Stimulated activated CD8-positive, alpha-beta memory T cell treated with anti-CD3 and anti-CD28 coated beads, Interleukin-2, amount 100 ng/mL, for 48 hours (primary cell): ENCODE measurements at places on chromosomes 4 and X.

DNA sequence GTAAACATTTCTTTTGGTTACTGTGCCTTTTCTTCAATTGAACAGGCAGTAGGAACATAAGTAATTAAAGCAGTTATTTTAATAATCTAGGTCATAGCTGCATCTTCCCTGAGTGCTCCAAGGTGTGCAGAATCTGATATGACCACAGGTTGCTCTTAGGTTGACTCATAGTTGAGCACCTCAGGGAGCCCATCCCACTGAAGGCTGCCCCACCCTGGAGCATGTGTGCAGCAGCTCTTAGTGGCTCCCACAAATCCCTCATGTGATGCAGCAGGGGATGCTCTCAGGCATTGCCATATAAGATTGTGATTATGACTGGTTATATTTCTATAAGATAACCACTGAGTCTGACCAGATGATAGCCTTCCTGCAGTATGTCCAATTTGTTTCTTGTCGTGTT, 72.3 kb downstream of the ZNF518B start:
- DNase-seq: no peak

- DNase-seq: no peak
Observed at GRCh38 chr4:76002176-76002575, 5.1 kb downstream of the CXCL9 start.

DNA sequence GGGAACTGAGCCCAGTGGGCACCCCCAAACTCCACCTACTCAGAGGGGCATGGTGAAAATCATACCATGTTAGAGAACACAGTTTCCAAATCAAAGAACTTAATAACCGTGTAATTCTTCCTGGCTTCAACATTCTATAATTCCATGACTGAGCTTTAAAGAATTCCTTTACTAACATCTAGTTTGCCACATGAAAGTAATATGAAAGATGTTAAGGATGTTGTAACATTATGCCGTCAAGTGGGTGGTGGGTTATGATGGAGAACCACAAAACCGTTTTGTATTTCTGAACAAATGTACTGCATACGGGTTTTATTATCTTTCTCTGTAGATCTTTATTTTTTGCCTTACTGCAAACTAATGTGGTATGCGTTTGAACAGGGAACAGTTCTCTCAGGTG, 549.0 kb upstream of the MAGEB2 start:
- DNase-seq: no peak

GRCh38 chrX:111521169-111521568, 9.7 kb downstream of the SERTM2 start:
- no peak for DNase-seq

DNA sequence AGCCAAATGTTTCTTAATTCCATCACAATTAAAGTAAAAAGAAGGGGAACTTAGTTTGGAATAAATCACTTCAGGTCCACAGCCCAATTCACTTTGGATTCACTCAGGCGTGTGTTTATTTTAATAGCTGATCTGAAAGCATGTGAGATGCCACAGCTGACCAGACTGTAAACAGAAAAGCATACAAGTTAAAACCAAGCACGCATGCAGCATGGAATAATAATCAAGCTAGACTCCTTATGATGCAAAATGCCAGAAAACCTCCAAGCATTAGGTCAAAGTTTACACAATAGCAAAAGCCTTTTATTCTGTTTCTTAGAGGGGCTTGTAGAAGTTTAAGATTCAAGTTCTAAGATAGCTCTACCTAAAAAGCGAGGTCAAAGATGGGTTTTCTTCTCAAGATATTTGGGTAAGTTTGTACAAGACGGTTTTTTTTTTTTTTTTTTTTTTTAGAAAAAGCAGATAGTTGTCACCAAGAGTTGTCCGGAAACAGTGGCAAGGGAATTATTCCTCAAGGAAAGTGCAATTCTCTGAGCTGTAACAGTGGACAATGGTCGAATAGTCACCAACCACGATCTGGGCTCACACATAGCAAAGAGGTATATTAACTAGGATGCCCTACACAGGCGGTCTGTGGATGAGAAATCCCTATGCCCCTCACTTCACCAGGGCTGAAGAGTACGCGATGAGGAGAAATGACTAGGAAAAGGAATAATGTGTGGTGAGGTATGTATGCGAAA, 763 bp upstream of the PRRG1 start:
- DNase-seq: no peak

DNA sequence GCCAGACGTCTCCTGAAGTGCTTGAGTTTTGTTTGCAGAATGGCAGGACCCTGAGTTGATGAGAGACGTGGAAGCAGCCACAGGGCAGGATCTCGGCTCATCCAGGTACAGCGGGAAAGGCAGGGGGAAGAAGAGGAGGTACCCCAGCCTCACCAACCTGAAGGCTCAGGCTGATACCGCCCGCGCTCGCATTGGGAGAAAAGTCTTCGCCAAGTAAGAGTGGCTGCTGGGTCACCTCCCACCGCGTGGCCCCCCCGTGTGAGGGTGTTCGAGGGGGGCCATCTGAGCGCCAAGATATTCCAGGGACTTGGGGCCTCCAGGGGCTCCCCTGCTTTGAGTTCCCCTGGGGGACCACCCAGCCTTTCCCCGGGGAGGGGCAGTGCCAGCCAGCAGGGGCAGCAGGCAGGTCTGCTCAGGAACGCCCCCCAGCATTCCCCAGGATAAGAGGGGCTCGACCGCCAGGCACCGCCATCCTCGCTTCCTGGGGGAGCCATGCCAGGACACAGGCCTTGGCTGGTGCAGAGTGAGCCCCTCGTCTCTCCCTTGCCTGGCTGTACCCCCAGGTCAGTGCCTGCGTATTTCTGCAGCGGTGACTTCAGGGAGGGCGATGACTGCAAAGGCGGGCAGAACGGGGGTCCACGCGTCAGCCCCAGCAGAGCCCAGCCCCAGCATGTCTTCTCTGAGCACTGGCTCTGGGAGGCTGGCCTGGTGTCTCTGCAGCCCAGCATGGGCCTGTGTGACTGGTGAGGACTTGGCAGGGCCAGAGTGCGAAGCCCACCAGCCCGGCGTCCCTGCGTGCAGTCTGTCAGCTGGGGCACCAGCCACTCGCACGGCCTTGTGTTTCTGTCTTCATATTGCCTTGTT, 22.3 kb downstream of the NKX1-1 start:
- no peak for DNase-seq

DNA sequence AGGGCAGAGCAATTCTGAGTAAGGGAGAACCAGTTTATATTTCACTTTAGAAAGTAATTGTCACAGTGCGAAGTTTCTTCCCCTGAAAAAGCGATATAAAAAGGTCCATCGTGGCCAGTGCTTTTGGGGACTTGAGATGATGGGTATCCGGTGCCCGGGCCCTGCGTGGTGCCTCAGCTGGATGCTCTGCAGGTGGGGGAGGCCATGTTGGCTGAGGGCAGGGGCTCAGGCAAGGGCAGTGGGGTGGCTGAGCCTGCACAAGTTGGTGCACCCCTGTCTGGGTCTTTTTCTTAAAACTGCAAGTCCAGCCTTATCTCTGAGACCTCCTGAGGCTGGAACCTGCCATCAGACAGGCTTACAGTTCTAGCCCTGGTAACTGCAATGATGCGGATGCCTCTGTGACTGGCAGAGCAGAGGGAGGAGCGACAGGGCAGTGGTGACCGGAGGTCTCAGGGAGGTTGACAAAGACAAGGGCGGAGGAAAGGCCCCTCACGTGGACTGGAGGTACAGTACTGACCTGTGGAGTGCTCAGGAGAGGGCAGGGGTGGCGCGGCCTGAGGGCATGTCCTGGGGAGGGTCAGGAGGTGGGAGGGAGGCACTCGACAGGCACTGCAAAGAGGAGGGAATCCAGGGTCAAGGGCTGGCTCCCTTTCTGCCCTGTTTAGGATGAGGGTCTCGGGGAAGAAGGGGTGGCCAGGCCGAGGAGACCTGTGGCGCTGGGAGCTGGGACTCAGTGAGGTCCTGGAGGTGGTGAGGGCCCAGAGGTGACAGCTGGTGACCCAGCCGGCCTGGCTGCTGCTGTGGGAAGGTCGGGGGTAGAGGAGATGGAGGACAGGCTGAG, 1.8 kb downstream of the RGS12 start:
- DNase-seq: no peak

- no peak for DNase-seq
Observed at GRCh38 chr4:100591161-100591876, 73.5 kb upstream of the EMCN start.

- DNase-seq: no peak
Observed at GRCh38 chrX:123835661-123836371, 24.0 kb upstream of the XIAP start.

DNA sequence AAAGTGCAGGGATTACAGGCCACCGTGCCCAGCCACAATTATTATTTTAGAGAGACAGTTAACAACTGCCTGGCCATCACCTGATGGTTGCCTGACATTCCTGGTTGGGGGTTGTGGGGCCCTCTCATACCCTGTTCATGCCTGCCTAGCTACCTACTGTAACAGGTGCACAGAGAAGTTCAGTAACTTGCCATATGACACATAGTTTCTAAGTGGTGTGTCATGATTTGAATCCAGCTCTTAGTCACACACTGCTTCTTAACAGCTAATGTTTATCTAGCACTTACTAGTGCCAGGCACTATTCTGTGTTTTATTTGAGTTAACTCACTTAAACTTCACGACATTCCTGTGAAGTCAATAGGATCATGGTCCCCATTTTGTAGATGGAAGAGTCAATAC, 122.7 kb upstream of the JADE1 start:
- no peak for DNase-seq

DNA sequence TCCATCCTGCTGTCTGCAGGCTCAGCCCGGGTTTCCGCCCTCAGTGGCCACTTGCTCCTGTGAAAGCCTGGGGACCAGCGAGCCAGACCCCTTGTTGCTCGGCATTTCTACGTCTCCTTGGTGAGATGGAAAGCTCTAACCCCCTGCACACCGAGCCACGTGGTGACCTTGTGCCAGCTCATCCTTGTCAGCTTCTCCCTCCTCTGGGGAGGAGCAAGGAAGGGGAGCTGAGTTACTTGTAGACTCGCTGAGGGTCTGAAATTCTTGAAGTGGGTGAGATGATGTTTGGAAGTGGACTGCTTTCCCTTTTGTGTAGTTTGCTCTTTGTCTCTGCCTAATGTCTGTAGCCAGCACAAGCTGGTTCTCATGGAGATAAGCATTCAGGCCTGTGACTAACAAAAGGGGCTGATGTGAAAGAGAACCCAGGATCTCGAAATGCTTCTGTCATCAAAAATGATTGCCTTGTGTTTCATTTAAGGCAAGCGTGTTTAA, 29.3 kb downstream of the RGS12 start:
- no peak for DNase-seq

- DNase-seq: no peak
Observed at GRCh38 chrX:96590403-96590802, 94.2 kb upstream of the DIAPH2 start.

- no peak for DNase-seq
Observed at GRCh38 chr4:118877797-118878196, 10.9 kb upstream of the SYNPO2 start.

DNA sequence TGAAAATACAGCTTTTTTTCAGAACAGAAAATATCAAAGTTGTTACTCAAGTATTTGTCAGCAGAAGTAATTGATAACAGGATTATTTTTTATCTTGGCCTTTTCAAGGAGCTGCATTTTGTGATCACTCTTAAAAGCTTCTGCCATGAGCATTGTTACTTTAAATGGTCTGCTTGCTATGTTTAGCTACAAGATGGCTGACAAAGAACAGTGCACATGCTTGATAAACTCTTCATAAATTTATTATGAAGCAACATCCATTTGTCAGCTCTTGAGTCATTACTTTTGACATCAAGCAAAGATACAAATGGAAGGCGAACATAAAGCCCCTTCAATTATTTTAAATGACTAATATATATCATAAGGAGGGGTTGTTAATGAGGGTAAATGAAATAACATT, 205.4 kb upstream of the RPS6KA3 start:
- DNase-seq: no peak

GRCh38 chr4:103497692-103498091, 222.1 kb downstream of the TACR3 start:
- no peak for DNase-seq
